GM23338 (cell line): ENCODE measurements at places on chromosomes 7 and 10.

DNA sequence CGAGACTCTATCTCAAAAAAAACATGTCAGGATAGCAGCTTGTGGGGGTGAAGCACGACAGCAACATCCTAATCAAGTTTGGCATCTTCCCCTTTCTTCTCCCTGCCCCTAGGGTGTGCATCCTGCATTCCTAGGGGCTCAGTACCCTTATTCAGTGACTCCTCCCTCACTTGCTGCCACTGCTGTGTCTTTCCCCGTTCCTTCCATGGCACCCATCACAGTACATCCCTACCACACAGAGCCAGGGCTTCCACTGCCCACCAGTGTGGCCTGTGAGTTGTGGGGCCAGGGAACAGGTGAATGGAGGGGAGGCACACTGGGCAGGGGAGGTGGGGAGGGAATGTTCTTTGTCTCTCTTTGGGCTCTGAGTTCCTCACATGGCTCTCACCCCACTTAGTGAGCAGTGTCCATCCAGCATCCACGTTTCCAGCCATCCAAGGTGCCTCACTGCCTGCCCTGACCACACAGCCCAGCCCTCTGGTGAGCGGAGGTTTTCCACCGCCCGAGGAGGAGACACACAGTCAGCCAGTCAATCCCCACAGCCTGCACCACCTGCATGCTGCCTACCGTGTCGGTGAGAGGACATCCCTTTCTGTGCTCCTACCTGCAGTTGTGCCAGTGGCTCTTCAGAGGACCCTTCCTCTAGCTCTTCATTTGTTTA is 11.4 kb downstream of the NDST2 start:
- DNase-seq, result no peak

- no peak for DNase-seq
These were observed 152.1 kb downstream of the OAT start for GRCh38 chr10:124266468-124267230.

DNA sequence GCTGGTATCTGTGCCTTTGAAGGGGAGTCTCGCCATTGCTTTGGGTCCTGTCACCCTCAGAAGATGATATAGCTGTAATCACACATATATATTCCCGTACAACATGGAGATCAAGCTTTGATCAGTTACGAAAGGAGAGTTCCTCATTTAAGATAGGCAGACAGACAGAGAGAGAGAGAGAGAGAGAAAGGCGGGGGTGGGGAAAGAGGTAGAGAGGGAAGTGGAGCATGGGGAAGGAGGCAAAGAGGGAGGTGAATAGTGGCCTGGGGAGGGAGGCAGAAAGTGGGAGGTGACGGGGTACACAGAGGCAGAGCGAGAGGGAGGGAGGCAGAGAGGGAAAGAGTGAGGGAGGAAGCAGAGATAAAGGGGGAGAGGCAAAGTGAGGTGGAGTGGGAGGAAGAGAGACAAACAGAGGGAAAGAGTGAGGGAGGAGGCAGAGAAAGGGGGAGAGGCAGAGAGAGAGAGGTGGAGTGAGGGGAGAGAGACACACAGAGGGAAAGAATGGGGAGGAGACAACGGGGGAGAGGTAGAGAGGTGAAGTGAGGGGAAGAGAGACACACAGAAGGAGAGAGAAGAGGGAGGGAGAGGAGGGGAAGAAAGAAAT is 44.6 kb upstream of the C1QL3 start:
- DNase-seq, result peak; percentile 9

DNA sequence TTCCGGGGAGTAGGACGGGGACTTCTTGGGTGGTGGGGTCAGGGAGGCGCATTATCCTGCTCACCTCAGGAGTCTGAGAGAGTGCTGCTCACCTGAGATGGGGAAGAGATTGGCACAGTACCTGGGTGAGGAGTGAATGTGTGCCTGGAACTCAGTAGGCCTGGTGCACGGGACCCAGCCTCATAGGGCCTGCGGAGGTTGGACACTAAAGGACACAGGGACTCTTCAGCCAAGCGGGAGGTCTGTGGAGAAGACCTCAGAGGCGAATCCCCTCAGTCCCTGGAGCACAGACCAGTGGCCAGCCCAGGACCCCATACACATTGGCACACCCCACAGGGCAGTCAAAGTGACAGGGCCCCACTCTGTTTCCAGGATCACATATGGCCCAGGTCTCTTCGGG is 73.2 kb downstream of the OAT start:
- no peak for DNase-seq

DNA sequence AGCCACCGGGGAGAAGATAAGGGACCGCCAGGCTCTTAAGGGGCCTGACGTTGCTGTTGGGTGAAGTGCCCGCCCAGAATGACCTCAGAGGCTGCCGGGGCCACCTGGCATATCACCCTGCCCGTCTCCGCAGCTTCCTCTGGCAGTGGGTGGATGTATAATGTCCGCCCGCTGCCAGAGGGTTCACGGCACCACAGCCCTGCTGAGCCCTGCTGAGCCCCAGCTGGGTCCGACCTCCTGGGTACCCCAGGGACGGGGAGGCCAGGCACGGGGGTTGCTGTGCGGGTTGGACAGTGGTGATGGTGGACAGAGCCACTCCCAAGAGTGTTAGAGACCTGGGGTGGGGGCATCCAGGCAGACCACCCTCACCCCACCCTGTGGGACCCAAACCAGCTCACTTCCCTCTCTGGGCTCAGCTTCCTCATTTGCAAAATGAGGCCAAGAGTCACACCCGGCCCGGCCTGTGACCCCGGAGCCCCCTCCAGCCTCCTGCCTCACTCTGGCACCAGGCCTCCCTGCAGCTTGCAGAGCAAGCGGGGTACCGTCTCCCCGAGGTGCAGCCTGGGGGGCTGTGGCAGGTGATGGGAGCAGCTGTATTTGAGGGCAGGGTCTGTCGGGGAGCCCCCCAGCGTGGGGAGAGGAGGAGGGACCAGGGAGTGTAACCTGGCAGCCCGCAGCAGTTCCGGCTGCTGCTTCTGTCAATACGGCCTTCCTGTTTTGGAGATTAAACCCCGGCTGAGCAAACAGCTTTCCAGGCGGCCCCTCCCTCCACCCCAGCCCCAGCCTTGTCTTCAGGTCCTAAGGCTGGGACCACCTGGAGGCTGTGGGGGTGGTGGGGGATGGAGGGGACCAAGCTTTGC is 8.4 kb upstream of the LFNG start:
- no peak for DNase-seq

DNA sequence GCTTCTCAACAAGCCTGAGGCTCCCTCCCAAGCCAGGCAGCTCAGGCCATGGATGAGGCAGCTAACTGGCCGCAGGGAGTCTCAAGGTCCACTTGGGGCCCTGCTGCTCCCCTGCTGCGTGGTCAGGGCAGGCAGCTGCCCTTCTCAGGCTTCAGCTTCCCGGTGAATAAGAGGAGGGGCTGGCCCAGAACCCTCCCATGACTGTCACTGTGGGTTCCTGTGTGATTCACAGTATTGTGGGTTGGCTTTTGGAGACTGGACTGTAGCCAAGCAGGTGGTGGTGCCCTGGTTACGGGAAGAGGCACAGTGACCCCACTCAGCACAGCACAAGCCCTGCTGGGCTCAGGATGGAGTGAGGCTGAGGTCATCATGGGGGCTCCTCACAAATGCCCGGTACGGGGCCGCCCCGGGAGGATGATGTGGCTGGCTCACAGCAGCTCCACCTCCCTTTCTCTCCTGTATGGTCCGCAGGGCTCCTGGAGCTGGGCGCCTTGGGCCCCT is 189.8 kb downstream of the HECW1 start:
- DNase-seq, result peak; percentile 8

DNA sequence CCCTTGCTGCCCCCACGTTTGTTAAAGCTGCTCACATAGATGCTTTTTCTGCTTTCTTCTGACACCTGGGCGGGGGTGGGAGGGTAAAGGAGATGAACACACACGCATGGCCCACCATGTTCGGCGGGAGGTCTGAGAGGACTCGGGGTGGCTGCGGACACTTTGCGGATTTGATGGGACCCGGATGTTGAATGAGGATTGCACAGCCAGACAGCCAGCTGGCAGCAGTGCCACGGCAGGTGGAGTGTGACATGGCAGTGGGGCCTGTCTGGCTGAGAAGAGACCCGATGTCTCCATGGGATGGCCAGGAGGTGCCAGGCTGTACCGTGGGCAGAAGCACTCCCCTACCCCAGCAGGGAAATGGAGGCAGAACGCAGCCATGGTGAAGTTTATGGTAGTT is 31.2 kb downstream of the PPP2R2D start:
- no peak for DNase-seq

DNA sequence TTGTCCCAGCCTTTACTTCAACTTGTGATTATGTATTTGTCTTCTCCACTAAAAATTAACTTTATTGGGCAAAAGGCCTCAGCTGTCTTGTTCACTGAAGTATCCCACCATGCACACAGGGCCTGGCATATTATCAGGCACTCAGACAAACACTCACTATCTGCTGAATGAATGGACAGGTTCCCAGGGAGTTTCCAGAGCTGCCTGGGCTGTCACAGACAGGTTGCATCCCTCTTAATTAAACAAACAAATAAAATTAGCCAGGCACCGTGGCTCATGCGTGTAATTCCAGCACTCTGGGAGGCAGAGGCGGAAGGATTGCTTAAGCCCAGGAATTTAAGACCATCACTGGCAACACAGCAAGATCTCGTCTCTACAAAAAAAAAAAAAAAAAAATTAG is 1.5 kb upstream of the TSPAN14 start:
- no peak for DNase-seq

DNA sequence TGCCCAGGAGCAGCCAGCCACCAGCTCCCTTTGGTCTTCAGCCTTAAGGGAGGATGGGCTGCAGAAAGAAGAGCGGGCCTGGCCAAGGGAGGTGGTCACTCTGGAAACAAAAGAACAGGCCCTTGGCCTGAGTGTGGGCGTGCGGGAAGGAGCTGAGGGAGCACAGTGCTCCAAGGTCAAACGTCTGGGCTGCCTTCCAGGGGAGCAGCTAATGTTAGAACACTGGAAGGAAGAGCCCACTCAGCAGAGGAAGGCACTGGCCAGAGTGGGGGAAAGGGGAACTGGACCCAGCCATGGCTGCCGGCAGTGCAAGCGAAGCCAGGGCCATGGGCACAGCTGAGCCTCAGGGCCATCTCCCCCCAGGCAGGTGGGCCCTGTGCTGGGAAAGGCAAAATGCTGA is 42.7 kb downstream of the FAM53B start:
- DNase-seq, result no peak

GRCh38 chr7:44975331-44976039 is 3.3 kb downstream of the MYO1G start:
- no peak for DNase-seq

DNA sequence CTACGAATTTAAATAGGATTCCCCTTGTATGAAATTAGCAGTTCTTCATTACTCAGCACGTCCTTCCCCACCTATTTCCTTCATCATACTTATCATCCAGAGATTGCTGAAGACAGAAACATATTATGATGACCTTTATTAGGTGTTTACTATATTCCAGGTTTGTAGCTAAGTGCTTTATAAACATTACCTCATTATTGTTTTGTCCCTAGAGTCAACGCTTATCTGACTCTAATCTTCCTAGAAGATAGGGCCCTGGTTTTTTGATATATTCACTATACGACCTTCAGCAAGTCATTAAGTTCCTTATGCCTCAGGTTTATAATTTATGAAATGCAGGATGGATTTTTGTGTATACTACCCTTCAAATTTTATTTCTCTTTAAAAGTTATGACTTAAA is 36.8 kb upstream of the NRP1 start:
- no peak for DNase-seq

DNA sequence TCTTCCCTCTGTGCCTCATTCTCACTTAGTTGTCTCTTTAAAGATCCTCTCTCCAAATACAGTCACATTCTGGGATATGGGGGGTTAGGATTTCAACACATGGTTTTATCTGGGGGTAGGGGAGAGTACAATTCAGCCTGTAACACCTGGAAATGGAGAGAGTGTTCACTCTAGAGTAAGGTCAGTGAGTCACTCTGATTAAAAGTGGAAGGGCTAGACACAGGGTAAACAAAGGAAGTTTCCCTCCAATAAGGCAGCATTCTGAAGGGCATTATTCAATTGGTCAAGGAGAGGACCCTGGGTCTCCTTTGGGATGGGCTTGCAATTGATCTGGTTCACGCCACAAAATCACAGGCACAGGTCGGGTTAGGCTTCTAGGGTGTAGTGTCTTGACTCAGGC is 232.8 kb upstream of the NPSR1 start:
- no peak for DNase-seq

GRCh38 chr7:15130666-15131541 is 228.4 kb upstream of the DGKB start:
- no peak for DNase-seq

- peak; percentile 57 for DNase-seq
These were observed 93.2 kb downstream of the ZRANB1 start for GRCh38 chr10:125035136-125035535.

- peak; percentile 34 for DNase-seq
These were observed 50.0 kb downstream of the SRI start for GRCh38 chr7:88169717-88170320.

DNA sequence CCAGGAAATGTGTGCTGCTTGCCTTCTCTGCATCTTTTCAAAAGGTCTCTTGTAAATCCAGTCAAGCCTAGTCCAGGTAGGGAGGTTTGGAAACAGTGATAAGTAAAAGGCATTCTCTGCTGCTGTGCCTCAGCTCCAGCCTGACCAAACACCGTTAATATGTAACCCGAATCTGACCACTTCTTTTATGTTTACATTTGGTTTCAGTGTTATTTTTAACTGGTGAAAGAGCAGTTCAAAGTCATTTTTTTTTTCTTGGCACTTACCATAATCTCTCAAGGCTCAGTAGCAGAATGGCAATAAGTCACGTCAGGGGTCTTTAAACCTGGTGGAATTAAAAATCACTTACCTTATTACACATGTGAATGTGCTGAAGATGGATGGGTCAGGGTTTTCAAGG is 216.8 kb downstream of the PTEN start:
- DNase-seq, result peak; percentile 16

DNA sequence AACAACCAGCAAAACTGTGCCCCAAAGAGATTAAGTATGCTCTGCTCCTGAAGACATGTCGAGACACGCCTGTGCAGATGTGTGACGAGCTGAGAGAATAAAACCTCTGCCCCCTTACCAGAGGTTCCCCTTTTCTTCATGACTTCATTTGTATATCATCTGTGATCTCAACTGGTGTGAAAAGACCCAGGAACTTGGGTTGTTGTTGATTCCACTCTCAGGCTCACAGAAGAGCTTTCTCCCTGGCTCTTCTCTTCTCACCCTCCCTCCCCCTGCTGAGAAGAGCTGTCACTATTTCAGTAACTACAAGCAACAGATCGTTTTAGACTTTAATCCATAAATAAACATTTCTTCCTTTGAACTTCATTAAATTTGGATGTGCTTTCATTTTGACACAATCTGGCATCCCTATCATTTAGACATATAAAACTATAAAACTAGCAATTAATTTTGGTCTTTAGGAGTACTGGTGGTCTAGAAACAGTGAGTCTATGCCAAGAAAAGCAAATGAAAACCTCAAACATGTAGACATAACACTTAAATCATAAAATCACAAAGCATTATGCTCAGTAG is 179.3 kb upstream of the FZD8 start:
- no peak for DNase-seq

DNA sequence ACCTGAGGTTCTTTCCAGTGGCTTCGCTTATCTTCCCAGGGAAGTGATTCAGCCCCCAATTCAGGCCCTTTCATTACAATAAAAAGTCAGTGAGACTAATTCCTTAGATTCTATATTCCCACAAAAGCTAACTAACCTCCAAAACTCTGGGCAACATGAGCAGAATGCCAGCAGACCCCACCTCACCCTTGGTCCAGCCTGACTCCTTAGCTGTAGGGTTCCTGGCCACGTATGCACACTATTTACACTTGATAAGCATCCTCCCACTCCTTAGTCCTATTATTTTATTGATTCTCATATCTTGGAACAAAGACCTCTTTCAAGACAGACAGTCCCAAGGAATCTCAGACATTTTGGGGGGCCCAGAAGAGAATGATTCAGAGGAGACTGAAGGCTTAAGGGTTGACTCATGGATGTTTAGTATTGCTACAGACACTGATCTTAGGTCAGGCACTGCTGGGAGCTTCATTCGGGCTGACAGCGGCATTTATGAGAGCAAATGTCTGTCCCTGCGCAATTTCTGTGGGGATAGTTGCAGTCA is 162.6 kb upstream of the GDF10 start:
- no peak for DNase-seq
